SK-N-DZ (cell line): ENCODE measurements at places on chromosomes 13 and 19.
A peak's percentile ranks its signal among the peaks of the same experiment; 100 is the strongest.

DNA sequence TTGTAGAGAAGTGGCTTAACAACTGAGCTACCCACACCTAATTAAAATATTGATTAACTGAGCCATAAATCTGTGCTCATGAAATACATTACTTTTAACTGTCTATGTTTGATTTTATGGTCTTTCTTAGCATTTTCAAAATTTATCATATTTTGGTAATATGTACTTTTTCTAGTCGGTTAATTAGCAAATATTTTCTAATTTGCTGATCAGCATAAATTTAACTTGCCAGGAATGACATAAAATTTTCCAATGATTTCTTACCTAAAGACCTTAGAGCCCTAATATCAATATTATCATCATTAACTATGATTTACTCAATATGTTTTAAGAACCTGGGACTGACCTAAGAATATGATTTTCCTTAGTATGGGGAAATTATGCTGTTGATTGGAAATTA lies 19.9 kb upstream of the COG6 start:
- no peak for DNase-seq

- DNase-seq, result no peak
Observed at GRCh38 chr19:3565139-3565538, 7.6 kb upstream of the HMG20B start.

DNA sequence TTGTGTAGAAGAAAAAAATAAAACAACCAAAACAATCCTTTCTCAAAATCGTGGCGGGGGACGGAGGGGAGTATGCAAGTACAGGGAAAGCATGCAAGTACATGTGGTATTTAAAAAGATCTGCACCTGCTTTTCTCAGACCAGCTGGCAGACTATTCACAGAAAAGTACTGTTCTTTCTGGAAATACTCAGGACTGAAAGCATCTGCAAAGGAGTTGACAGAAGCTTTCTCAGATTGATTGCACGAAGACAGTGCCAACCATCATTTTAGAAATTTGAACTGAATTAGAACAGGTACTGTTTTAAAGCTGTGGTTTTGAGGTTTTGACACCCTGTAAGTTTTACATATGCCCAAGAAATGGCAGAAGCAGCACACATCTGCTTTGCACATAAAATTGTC lies 19.8 kb upstream of the PCDH8 start:
- no peak for DNase-seq

- no peak for DNase-seq
Observed at GRCh38 chr13:110521296-110521680, 40.2 kb downstream of the RAB20 start.

DNA sequence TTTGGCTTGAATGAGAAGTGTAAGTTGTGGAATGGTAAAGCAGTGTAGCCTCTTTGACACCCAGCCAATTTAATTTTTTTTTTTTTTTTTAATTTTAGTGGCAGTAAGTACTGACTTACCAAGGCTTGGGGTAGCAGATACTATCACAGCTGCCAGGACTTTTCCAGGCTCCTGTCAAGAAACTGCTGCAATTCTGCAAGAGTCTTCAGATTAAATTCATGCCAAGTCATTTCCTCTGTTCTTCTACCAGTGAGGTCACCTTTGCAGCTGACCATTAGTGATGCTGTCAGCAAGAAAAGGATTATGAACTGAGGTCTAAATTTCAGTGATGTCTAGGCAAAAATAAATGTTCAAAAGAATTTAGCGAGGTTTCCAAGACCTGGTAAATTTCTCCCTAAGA lies 91.2 kb downstream of the GGACT start:
- DNase-seq, result no peak

GRCh38 chr19:7665076-7665475 lies 3.8 kb upstream of the RETN start:
- DNase-seq, result no peak

DNA sequence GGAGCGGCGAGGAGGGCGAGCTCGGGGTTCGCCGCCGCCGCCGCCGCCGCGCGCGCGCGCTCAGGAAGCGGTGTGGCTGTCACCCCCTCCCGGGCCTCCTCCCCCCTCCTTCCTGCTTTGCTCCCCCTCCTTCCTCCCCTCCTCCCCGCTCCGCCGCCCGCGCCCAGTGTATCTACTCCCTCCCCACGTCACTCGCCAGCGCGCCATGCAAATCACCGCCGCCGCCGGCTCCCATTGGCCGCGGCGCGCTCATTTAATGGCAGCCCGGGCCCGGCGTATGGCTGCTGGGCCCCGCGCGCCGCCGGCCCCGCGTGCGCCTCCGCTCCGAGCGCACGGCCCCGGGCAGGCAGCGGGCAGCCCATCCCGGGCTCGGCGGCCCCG lies 335 bp upstream of the SOX1 start:
- DNase-seq, result no peak

DNA sequence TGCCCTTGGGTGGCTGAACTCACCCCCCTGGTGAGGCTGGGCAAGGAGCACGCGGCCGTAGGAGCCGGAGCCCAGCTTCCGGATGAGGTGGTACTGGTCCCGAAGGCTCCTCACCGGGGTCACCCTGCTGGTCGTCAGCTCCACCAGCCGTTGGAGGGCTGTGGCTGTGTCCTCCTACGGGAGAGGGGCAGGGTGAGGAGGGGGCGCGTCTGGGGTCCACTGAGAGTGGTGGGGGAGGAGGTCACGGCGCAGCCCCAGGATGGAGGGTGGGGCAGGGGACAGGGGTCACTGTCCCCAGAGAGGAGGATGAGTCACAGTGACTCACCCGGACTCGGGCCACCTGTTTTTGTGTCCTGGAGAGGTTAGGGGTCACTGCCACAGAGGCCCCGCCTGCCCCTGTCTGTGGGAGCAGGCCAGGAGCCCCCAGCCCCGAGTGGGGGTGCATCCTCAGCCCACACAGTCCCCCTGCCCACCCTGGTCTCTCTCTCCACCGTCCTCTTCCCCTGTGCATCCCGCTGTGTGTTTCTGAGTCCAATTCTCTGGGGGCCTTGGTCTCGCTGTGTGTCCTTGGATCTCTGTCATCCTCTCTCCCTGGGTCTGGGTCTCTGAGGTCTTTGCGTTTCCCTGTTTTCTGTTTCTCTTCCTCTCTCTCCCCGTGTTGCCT lies 435 bp downstream of the SBK3 start:
- no peak for DNase-seq

DNA sequence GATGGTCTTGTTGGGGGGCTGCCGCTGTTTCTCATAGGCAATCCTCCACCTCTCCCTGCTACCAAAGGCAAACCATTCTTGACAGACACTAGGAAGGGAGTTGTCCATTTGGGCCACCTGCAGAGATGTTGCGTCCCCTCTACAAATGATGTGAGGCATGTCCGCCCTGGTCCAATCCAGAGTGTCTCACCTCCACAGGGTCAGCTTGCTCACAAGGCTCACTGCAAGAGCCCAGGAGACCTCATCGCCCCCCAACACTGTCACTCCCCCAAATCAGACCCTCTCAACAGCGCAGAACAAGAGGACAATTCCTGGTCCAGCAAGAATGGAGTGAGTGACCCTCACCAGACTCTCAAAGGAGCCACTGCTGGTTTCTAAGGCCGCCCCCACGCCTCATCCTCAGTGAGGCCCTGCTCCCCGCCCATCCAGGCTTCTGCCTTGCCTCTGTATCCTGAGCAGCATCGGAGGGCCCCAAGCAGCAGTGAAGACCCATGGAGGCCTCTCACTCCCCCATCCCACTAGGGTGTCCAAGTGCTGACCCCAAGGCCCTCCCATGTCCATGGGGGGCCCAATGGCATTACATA lies 6.5 kb downstream of the HNRNPL start:
- DNase-seq, result no peak

DNA sequence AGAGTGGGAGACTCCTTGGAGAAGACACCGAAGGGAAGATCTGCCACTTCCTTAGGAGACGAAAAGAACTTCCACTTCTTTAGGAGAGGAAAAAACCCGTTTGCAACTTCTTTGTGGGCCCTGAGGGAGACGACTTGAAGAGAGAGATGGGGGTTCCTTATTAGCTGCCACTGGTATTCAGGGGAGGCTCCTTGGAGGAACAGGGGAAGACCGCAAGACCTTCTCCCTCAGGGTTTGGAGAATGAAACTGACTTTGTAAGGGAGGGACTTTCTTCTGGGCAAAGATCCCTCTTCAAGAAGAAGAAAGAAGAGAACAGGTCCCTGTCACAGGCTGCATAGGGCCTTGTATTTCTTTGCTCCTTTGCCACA lies 416 bp downstream of the BCKDHA start:
- DNase-seq, result no peak

DNA sequence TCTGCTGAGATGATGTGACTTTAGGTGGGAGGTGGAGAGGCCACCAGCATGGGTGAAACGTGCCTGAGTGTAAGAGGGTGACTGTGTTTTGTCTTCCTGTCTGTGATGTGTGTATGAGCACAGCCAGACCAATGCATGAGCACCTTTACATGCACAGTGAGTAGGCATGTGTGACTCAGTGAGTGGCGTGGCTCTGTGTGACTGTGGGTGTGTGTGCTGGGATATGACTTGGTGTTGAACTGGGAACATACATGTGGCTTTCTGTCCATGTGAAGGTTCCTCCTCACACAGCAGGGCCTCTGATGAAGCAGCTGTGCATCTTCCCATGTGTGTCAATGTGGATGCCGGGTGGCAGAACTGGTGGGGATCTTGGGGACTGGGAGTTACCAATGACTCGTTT lies 19.9 kb upstream of the LGALS13 start:
- no peak for DNase-seq

DNA sequence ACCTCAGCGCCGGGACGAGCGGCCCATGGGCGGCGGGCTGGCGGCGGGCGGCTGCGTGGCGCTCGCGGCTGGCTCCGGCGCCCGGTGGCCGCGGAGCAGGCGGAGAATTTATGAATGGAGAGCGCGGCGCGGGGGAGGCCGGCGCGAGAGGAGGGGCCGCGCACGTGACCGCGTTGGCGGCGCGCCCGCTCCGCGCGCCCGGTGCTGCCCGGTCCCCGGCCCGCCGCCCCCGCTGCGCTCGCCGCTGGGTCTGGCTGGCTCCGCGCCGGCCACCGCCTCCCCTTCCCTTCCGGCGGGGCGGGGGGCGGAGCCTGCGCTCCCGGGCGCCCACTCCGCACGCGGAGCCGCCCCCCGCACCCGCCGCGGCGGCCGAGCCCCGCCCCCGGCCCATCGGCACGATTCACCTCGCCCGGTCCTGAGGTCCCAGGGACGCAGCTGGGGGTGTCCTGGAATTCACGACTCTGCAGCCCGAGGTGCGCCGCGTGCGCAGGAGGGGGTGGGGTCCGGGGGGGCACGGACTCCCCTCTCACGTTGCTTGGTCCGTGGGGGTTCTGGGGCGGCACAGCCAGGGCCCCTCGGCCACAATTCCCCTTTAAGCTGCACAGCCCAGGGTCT lies at the start of gene CBARP:
Gene CBARP, minus strand, starts transcription at position 252 of the 615 bp plus-strand sequence. CDS start 1,905 bp downstream, outside the sequence.
- DNase-seq, result no peak

GRCh38 chr19:1309977-1310852 lies 24.5 kb downstream of the EFNA2 start:
- DNase-seq, result no peak

DNA sequence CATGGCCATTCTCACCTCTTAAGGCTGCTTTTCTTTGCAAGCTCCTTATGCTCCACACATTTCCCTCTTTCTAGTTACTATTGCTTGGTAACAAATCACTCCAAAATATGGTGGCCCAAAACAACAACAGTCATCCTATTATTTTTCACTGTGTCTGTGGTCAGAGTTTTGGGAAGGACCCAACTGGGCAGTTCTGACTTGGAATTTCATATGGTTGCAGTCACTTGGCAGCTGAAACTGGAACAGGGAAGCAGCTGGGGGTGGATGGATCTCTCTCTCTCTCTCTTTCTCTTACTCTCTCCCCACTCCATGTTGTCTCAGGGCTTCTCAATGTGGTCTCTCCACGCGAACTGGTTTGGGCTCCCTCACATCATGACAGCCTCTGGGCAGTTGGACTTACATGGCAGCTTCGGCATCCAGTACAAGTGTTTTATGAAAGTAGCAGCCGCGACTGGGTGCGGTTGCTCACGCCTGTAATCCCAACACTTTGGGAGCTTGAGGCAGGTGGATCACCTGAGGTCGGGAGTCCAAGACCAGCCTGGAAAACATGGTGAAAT lies 39.6 kb downstream of the NUMBL start:
- no peak for DNase-seq

GRCh38 chr19:49533551-49534488 lies 6.0 kb downstream of the RCN3 start:
- DNase-seq, result peak; percentile 54
